Osteoblast (primary cell): ENCODE measurements at places on chromosomes 2 and 18. TPM values are rescaled to one million over a fixed set of nuclear protein-coding genes. Genes with fewer than 3 reads are reported as not detected.
A peak's percentile ranks its signal among the peaks of the same experiment; 100 is the strongest.

- DNase-seq, result peak; percentile 90
Observed at GRCh38 chr2:119011162-119011909, 69.3 kb downstream of the MARCO start.

GRCh38 chr2:237689336-237690131, 62.1 kb downstream of the LRRFIP1 start:
- DNase-seq, result no peak

- no peak for DNase-seq
Observed at GRCh38 chr18:44859751-44860439, 179.2 kb downstream of the SETBP1 start.

Gene IL1R2
- 0.36 and 0.88 TPM in 2 replicates for total RNA-seq

Gene ABCG8
- not detected in 2 replicates for total RNA-seq
